CD4-positive, alpha-beta memory T cell (primary cell): ENCODE measurements at places on chromosomes 1 and 21. TPM values are rescaled to one million over a fixed set of nuclear protein-coding genes. Genes with fewer than 3 reads are reported as not detected.

HSF2BP gene
- 0.67 TPM for polyA plus RNA-seq

GRCh38 chr1:220217383-220217988 is 54.8 kb downstream of the RAB3GAP2 start:
- no peak for DNase-seq

GRCh38 chr1:61095470-61095812 is 13.1 kb downstream of the NFIA start:
- DNase-seq = no peak

GRCh38 chr21:16640297-16641027 is 872.4 kb upstream of the CXADR start:
- no peak for DNase-seq

GRCh38 chr21:32569261-32570230 is 15.8 kb downstream of the TCP10L start:
- DNase-seq = peak; percentile 86

HCN3 gene
- polyA plus RNA-seq = 0.10 TPM

GPBP1L1 gene
- polyA plus RNA-seq = 88.8 TPM

GRCh38 chr1:99481391-99481996 is 164.4 kb upstream of the PALMD start:
- DNase-seq = peak; percentile 53

DNA sequence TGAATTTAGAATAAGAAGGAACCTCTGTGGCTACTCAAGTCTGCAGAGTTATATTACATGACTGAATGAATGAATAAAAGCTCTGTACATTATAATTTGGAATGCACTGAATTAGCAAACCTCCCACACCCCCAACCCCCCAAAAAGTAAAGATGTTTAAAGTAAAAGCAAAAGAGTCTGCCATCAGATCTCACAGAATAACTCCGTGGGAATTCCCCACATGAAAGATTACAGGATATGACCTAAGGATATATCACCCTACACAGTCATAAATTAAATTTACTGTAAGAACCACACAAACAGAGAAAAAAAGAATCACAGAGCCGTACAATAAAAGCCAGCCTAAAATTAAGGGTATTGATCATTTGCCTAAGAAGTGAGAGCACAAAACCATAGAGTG is 587.3 kb downstream of the PTPRC start:
- peak; percentile 63 for DNase-seq

DNA sequence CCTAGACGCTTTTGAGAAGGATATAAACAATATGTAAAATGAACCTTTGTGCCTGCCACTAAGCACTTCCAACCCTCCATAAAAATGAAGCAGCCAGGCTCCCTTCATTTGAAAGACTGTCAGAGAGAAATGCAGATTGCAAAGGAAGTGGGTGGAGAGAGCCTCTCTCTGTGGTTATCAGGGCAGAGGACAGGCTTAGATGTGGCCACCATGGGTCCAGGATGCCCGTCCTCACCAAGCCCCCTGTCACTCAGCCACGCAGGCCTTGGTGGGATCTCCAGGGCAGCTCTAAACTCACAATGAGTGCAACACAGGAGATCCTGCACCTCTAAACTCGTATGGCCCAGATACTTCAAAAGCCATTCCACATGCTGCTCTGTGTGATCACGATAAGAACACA is 37.9 kb downstream of the TMPRSS2 start:
- no peak for DNase-seq

CRYAA gene
- not detected for polyA plus RNA-seq

DNA sequence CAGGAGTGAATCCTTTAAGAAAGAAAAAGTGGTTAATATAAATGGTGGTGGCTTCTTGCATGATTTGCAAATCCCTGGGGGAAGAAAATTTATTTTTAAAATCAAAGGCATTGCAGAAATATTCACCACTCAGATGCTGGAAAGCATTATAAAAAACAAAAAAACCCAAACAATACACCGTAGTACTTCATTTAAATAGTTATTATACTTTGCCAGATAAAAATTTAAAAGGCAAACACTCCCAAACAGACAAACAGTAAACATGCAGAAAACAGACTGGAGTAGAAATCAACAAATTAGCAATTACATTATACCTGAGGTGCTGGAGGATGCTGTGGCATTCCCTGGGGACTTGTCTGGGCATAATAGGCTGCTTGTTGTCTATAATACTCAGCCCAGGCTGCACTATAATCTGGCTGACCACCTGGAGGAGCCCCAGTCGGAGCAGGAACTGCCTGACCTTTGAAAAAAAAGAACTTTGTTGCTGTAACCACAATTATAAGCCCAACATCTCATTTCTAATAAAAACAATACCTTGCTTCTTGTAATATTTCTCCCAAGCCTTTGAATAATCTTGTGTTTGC is 29.9 kb downstream of the FUBP1 start:
- DNase-seq = no peak

ADGRL4 gene
- not detected for polyA plus RNA-seq

FMN2 gene
- not detected for polyA plus RNA-seq

NIBAN1 gene
- polyA plus RNA-seq = 9.9 TPM
